ENCODE measurements at places on chromosomes 5 and 9.
A peak's percentile ranks its signal among the peaks of the same experiment; 100 is the strongest.

- DNase-seq, result no peak
Observed at GRCh38 chr9:124438091-124438490, 12.2 kb upstream of the ADGRD2 start.

- DNase-seq, result no peak
Observed at GRCh38 chr9:133526721-133527321, 2.1 kb upstream of the MYMK start.

GRCh38 chr9:99752417-99753109, 69.1 kb upstream of the NR4A3 start:
- DNase-seq, result no peak

GRCh38 chr5:152282331-152282730, 122.7 kb downstream of the NMUR2 start:
- no peak for DNase-seq

DNA sequence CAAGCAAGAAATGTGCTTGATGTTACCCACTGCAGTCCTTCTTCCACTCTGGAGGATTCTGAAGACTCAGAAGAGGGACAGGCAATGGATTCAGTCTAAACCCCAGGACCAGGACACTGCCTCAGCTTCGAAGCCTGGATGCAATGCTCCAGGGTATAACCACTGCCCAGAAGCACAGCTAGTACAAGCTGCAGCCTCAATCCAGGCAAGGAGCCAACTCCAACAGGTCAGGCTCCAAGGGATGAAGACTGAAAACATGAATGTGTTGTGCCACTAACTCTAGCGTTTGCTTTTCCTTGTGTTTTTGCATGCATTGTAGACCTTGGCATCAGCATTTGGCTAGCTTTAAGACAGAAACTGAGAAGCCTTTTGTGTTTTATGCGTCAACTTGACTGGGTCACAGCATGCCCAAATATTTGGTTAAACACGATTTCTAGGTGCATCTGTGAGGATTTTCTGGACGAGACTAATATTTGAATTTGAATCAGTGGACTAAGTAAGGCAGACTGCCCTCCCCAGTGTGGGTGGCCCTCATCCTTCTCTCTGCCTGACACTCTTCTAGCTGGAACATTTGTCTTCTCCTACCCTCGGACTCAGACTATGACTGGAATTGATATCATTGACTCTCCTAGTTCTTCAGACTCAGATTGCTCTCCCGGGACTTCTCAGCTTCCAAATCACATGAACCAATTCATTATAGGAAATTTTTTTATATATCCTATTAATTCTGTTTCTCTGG, 20.5 kb upstream of the GPX3 start:
- peak; percentile 80 for DNase-seq

DNA sequence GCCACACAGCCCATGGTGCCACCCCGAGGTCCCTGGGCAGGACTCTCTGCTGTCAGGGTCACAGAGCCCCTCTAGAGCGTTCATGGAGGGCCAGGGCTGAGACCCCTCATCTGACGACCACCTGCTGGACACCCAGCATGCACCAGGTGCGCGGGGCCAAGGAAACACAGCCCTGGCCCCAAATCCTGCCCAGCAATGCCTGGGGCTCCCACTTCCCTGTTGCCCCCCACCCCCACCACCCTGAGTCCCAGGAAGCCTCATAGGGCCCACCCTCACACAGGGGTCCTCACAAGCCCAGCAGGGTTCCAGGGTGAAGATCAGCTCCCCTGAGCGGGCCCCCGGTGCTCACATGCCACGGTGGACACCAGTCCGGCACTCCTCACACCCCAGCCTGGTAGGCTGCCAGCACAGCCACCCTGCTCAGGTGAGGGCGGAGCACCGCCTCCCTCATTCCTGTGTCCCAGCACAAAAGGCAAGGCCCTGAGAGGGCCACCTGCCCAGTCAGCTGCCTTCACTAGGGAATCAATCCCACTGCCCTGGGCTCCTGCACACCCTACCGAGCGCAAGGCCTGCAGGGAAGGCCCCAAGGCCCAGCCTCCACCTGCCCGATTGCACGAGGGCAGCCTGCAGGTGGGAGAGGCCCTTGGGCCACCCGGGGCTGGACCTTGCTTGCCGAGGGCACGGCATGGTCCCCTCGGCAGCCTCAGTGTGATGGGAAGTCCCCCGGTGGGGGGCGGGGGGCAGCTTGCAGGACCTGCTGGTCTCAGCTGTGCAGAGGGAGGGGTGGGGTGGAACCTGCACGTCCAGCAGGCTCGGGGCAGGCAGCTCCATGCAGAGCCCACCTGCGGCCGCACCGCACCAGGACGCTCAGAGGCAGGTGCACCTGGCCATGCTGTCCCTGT, 56.4 kb upstream of the UBAC1 start:
- DNase-seq, result no peak

Data from tibial nerve (tissue), 4 donors.